ENCODE measurements at places on chromosomes 16 and 17. TPM values are rescaled to one million over a fixed set of nuclear protein-coding genes. Genes with fewer than 3 reads are reported as not detected.

The MYH11 gene
- 0.71 TPM for total RNA-seq

The GINS3 gene
- total RNA-seq: 13.4 TPM

The ASIC2 gene
- total RNA-seq: 1.1 TPM

The CCDC40 gene
- total RNA-seq: 11.6 TPM

The NKD1 gene
- 4.5 TPM for total RNA-seq

GRCh38 chr16:85090181-85090580, 22.1 kb downstream of the CIBAR2 start:
- H3K27me3 ChIP-seq: peaks cover 15% of the 10 kb centered on the region
- H3K27ac ChIP-seq: no peak overlapping the region
- DNase-seq: no peak

- DNase-seq: no peak
- no peaks in the 10 kb centered on the region for H3K27me3 ChIP-seq
- H3K4me3 ChIP-seq: no peak overlapping the region
- no peaks in the 10 kb centered on the region for H3K36me3 ChIP-seq
- peaks cover 8% of the 10 kb centered on the region for H3K4me1 ChIP-seq
Observed at GRCh38 chr17:31374094-31374447, 17.4 kb upstream of the RAB11FIP4 start.

DNA sequence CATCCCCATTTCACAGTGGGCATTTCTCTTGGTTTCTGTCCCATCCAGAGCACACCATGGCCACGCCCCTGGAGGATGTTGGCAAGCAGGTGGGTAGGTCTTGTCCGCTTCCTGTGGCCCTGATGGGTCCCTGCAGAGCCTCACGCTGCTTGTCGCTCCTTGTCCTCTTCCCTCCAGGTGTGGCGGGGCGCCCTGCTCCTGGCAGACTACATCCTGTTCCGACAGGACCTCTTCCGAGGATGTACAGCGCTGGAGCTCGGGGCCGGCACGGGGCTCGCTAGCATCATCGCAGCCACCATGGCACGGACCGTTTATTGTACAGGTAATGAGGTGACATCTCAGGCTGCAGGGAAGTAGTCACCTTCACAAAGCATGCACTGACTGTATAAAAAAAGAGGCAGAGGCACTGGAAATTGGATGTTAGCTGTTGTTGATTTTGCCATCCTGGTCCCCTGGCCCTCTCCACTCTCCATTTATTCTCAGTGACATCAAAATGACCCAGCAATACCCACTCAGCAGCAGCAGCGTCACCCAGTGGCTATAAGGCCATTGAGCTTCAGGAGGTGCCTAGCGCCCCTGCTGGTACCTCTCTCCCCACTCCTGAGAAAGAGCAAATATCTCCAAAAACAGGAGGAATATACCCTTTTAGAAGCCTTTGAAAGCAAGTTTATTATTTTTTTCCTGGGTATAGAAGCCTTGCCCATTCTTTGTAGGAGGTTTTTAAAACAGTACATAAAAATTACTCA, 13.7 kb downstream of the METTL22 start:
- no peak overlapping the region for H3K4me3 ChIP-seq
- peak; percentile 68 for DNase-seq
- peaks cover 26% of the 10 kb centered on the region for H3K36me3 ChIP-seq
- H3K27me3 ChIP-seq: no peaks in the 10 kb centered on the region
- H3K27ac ChIP-seq: no peak overlapping the region
- H3K4me1 ChIP-seq: no peaks in the 10 kb centered on the region

GRCh38 chr17:55830699-55831471, 80.0 kb downstream of the PCTP start:
- H3K4me3 ChIP-seq: no peak overlapping the region
- DNase-seq: no peak
- no peaks in the 10 kb centered on the region for H3K36me3 ChIP-seq
- no peaks in the 10 kb centered on the region for H3K27me3 ChIP-seq

DNA sequence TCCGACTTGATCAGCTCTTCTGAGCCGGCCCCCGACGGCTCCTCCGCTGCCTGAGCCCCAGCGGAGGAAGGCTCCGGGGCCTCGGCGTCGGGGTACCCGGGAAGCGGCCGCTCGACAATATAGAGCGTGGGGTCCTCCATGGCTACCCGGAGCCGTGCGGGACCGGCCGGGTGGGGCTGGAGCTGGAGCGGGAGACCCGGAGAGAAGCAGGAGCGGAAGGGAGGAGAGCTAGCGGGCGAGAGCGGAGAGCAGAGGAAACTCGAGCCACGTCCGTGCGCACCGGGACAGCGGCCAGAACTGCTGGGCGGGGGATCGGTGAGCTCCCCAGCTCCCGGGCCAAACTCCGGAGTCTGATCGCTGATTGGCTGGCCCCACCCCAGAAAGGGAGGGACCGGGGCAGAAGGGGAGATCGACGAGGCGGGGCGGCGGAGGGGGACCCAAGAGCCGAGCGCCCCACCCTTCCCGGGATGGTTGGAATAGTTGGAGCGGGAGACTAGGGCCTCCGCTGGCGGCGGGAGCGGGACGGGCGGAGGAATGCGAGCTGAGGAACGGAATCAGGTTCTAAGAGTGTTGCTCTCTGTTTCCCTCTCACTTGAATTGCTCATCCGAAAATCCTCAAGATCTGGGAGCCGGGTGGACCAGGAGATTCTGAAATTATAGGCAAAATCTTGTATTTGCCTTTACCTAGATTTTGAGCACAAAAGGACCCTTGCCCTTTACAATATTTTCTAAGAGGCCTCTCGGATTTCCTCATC, at the start of gene CAVIN1:
Gene CAVIN1, minus strand, starts transcription at position 299 of the 755 bp plus-strand sequence. Its CDS starts 159 bp downstream, at position 140.
- H3K36me3 ChIP-seq: no peaks in the 10 kb centered on the region
- H3K27ac ChIP-seq: no peak within 1 kb of the TSS
- no peaks in the 10 kb centered on the region for H3K4me1 ChIP-seq
- H3K4me3 ChIP-seq: peak within 1 kb of the TSS; percentile 80
- peak; percentile 94 for DNase-seq
- peaks cover 13% of the 10 kb centered on the region for H3K27me3 ChIP-seq

DNA sequence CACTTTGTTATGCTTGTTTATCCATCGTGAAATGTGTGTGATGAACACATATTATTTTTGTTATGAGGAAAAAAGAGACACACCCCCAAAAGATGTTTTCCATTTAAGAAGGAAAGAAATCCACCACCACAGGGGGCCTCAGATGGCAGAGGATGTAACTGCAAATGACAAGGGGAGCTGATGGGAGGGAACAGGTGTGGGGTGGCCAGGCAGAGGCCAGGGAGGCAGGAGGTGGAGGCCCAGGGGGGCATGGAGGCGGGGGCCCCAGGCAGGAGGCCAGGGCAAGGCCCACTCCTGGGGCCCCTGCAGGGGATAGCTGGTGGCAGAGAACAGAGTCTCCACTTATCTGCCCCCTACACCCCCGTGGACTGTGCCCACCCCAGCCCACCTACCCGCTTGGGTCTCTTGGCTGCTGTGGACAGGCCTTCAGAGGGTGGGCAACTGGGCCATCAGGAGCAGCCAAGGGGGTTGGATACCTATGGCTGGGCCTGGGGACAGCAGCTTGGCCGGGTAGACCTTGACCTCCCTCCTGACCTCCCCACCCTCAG, 28.0 kb downstream of the PPL start:
- no peaks in the 10 kb centered on the region for H3K27me3 ChIP-seq
- DNase-seq: no peak
- H3K36me3 ChIP-seq: no peaks in the 10 kb centered on the region
- no peaks in the 10 kb centered on the region for H3K4me1 ChIP-seq
- H3K4me3 ChIP-seq: no peak overlapping the region
- H3K27ac ChIP-seq: no peak overlapping the region

- no peak overlapping the region for H3K4me3 ChIP-seq
- H3K4me1 ChIP-seq: no peaks in the 10 kb centered on the region
- no peak for DNase-seq
- H3K27me3 ChIP-seq: no peaks in the 10 kb centered on the region
Observed at GRCh38 chr17:70274255-70274654, 104.9 kb downstream of the KCNJ2 start.

DNA sequence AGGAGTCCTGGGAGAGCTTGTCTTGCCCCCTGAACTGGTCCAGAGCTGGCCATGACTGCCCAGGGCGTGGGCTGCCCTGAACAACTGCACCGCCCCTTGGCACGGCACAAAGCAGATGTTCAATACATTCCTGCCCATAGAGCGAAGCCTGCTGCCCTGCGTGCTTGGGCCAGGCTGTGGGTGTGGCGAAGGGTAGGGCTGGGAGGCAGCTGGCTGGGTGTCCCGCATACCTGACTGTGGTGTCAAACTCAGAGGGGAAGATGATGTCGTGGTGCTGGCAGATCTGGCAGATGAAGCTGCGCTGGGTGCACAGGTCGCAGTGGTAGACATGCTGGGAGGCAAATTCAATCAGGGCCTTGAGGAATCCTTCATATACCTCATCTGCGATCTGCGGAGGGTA, 124.2 kb upstream of the SMURF2 start:
- peaks cover 7% of the 10 kb centered on the region for H3K4me1 ChIP-seq
- H3K27ac ChIP-seq: no peak overlapping the region
- peaks cover 2% of the 10 kb centered on the region for H3K27me3 ChIP-seq
- H3K4me3 ChIP-seq: no peak overlapping the region
